ENCODE measurements at places on chromosomes 5 and 9. TPM values are rescaled to one million over a fixed set of nuclear protein-coding genes. Genes with fewer than 3 reads are reported as not detected.

Gene SLC6A7
- not detected for total RNA-seq

Gene HAVCR2
- total RNA-seq: 0.87 TPM

Gene TLR4
- total RNA-seq: 0.31 TPM

Gene PPP2R2B
- 0.12 TPM for total RNA-seq
